NCI-H460 (cell line): ENCODE measurements at places on chromosomes 2 and 18.

DNA sequence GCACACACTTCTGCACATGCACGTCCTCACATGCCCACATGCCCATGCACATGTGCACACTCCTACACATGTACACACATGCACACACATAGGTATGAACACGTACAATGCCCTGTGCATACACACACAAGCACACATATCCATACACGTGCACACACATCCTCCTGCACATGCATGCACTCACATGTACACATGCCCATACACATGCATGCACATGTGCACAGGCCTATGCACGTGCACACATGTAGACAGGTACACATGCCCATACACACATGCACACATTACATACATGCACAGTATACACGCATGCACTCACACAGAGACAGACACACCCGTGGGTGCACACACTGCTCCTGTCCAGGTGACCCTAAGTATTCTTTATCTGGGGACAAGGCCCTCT lies 34.3 kb downstream of the GPC1 start:
- no peak for DNase-seq

GRCh38 chr2:102256276-102256675 lies 55.1 kb upstream of the IL1RL1 start:
- no peak for DNase-seq

DNA sequence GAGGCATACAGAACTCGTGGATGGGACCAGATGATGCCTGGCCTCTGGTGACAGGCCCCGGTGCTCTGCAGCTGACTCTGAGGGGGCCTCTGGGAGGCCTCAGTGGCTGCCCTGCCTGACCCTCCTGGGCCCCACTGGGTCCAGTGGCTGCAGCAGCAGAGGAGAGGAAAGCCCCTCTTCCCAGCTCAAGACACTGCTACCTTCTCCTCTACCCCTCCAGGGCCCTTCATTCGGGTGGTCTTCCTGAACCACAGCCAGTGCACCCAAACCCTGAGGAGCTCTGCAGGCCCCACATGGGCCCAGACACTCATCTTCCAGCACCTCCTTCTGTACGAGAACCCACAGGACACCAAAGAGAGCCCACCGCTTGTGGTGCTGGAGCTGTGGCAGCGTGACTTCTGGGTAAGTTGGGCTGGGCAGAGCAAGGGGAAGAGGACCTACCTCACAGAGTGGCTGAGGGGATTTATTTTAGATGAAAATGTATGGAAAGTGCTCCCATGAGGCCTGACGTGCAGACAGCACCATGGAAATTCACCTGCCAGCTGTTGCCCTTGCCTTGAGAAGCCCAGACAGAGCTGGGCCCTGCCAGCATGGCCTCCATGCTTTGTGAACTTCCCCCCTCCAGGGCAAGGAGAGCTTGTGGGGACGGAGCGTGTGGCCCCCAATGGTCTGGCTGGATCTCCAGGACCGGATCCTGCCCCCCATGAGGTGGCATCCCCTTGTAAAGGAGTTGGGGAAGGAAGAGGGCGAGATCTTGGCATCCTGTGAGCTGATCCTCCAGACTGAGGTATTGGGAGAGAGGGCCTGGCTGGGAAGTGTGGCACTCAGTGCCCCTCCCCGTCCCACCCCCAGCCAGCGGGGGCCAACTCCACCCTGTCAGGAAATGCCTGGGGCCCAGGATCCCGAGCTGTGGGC lies 46.3 kb downstream of the LMAN2L start:
- DNase-seq, result no peak

- no peak for DNase-seq
Measured at GRCh38 chr2:101435001-101435862, 39.7 kb downstream of the RFX8 start.

GRCh38 chr18:25332002-25332401 lies 20.0 kb downstream of the ZNF521 start:
- no peak for DNase-seq

- DNase-seq, result no peak
Measured at GRCh38 chr2:172599947-172600346, 44.1 kb downstream of the PDK1 start.

GRCh38 chr18:79458131-79458838 lies 62.6 kb downstream of the NFATC1 start:
- peak; percentile 57 for DNase-seq

DNA sequence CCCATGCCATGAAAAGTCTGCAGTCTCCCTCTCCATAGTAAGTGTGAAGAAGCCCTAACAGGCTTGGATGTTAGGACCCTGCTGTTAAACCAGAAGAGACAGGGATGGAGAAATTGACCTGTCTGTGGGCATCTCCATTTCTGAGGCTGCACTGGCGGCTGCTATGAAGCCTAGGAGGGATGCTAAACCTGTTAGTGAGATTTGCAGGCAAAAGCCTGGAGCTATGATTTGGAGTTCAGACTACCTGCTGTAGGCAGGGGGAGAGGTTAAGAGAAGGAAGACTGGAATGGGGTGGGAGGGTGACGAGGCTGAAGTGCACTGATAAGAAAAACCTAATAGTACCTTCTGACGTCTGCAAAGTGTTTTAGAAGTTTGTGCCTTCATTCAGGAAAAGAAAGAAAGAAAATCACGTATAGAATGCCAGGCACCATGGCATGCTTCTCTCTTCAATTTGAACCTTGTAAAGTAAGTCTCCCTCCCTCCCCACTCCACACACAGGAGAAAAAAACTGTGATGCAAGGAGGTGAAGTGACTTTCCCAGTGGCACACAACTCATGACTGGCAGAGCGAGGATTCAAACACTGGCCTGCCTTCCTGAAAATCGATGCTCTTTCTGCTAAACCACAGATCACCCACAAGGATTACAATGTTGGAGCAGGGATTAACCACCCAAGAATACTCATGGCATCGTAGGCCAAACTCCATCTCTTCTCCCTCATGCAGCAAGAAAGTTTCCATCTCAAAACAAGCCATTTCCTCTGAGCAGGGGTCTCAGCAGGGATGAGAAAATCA lies 98.5 kb upstream of the PKDCC start:
- DNase-seq, result no peak

DNA sequence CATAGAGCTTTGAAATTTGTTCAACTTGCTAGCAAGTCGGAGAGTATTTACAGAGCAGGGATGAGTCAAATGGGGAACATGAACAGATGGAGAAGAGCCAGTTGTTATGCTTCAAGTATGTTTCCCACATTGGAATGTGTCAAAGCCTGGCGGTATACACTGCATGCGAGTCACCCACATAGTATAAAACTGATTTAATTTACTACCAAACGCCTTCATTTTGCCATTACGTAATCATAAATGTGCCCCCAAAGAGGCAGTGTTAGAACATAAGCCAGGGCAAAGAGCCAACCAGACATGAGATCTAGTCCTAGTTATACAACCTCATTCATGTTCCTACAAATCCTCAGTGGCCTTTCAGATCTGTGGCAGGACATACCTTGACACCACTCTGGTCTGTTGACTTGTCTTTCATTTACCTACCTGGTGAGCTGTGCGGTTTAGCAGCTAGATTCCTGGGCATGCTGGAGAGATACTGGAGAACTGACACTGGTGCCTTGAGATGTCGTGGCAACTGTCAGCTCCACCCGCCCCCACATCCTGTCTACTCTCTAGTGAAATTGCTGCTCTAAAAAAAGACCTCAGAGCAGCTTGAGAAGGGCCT lies 21.7 kb upstream of the NRP2 start:
- DNase-seq, result no peak

DNA sequence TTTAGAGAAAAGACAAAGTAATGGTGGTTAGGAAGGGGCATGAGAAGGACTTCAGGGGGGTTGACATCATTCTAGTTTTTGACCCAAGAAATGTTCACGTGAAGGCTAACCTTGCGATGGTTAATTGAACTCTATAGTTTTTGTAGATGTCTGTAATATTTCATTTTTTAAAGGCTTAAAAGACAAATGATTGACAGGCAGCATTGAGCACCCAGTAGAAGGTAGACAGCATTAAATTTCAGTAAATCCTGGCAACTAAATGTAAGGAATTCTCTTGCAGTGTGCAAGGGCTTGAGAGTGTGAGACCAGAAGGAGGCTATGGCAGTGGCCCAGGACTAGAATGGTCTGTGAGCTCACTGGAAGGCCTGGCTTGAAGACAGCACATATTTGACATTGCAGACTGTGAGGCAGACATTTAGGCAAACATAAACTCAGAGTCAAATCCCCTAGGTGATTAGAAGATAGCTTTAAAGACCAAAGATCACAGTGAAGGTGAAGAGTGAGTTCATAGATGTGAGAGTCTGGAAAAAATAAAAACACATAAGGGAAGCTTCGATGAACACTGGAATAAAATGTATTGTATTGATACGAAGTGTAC lies 100.1 kb upstream of the MAP4K4 start:
- DNase-seq, result no peak
